Fibroblast of skin of right quadriceps (primary cell): ENCODE measurements at places on chromosomes 1 and 21.

DNA sequence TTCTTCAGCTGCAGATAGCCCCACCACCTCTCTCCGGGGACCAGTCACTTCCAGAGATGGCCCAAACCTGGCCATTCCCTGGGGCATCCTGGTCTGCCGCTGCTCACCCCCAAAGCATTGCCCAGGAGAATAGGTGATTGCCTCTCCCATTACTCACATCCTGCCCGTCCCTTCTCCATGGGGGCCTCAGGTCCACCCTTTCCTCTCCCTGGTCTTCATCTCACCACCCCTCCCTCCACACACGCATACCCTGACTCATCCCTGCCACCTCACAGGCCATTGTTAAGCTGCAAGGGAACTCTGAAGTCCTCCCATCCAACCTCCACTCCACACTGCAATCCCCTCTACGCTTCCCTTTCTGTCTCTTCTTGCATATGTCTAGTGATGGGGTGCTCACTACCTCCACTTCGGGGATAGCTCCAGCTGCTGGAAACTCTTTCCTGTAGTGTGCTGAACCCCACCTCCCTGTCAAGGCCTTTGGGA lies at the start of gene PLEKHG5:
PLEKHG5 (minus strand) TSS at position 188 of the 483 bp plus-strand sequence. CDS start 14,096 bp downstream, outside the sequence.
- DNase-seq = peak; percentile 89

DNA sequence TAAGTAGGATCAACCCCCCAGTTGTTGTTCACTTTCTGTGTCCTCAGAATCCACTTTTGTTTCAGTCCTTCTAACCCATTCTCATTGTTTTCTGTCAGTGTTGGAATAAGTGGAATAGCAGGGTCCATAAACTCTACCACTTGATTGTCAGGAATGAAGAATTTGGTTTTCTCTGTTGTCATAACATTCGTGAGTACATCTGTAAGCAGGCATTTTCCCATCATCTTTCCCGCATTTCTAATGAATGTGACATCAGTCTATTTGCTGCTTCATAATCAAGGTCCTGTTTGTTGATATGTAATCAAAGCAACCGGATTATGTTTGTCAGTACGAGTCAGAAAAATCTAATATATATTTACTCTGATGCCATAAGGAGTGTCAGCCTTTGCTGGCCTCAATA lies 147.1 kb downstream of the KIF26B start:
- no peak for DNase-seq

DNA sequence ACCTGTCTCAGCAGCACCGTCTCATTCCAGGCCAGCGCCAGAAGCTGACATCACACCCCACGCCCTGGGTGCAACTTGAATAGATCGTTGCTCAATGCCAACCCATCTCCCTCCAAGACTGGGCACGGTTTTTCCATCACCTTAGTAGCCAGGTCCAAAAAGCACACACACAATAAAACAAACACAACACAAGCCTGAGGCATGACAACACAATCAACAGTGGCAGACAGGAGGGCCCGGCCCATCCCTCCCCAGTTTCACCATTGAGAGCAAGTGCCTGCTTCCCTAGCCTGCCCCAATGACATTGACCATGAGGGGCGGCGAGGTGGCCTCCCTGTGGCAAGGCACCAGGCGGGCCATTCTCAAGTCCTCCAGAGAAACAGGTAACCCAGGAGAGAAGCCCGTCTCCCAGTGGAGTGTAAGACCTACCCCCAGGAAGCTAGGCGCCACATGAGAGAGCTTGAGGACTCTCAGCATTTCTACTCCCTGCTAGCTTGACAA lies 2.7 kb downstream of the IFFO2 start:
- no peak for DNase-seq

GRCh38 chr1:111920221-111921024 lies 69.0 kb downstream of the KCND3 start:
- peak; percentile 5 for DNase-seq

- peak; percentile 66 for DNase-seq
Observed at GRCh38 chr21:38733972-38734546, 71.7 kb upstream of the ETS2 start.
